Substantia nigra (tissue), 51 donors: ENCODE measurements at places on chromosomes 6 and 20.

DNA sequence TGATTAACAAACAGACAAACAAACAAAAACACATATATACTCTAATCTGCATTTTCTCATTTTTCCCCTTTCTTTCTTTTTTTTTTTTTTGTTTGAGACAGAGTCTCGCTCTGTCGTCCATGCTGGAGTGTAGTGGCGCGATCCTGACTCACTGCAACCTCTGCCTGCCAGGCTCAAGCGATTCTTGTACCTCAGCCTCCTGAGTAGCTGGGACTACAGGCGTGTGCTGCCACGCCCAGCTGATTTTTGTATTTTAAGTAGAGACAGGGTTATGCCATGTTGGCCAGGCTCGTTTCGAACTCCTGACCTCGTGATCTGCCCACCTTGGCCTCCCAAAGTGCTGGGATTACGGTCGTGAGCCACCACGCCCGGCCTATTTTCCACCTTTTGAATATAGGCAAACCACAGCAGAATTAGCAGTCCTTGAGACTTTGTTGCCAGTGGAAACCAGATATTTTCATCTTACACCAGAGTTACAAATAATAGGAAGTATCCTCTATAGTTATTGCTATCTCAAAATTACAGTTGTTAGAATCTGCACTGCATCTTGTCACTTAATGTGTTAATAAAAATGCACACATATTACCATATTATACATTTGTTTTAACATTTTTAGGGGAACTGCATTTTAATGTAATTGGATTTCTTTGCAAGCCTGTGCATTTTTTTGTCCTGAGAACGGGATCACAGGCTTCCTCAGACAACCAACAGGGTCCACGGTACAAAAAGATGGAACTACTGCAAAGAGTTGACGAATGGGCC is 208.2 kb upstream of the ZNF217 start:
- DNase-seq = no peak

DNA sequence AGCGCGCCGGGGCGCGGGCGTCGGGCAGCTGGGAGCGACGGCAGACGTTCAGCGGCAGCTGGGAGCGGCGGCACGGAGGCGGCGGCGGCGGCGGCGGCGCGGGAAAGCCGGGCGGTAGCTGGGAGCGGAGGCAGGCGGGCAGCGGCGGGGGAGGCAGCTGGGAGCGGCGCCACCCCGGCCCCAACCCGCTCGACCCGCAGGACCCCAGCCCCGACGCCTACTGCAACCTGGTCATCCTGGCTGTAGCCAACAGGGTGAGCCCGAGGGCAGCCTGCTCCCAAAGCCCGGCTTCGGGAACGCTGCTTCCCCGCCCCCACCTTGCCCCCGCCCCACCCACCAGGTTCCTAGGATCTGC is 8.9 kb downstream of the CCM2L start:
- DNase-seq = no peak

GRCh38 chr6:31158863-31159855 is 770 bp downstream of the TCF19 start:
- no peak for DNase-seq

- DNase-seq = no peak
These were observed 315.4 kb upstream of the SASH1 start for GRCh38 chr6:148027201-148027600.

- DNase-seq = no peak
These were observed 109.9 kb upstream of the TIAM2 start for GRCh38 chr6:154885214-154885613.

GRCh38 chr6:151209071-151209831 is 30.5 kb upstream of the AKAP12 start:
- DNase-seq = no peak

- no peak for DNase-seq
These were observed 107.7 kb upstream of the CDYL start for GRCh38 chr6:4668271-4669179.

DNA sequence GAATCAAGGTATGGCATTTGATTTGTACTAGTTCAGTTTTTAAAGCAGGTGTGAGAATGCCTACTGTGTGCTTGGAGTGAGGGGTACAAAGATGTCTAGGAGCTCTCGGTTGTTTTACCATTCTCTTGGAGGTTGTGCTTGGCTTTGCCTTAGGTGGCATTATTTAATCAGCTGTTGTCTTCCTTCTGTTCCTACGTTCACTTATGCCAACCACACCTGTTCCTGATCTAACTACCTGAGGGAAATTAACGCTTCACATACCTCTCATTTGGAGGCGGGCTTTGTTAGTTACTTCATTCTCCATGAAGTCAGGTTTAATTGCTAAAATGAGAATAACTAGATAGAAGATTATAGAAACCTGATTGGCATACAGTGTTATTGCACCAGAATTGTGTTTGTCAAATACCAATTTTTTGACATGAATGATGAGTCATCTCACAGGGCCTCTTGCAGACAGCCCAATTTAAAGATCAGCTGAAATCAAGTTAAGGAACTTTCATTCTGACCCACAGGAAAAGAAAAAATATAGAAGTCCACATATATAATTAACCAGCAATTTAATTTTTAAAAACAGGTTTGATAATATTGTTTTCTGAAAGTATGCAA is 24.8 kb upstream of the PBOV1 start:
- DNase-seq = no peak

DNA sequence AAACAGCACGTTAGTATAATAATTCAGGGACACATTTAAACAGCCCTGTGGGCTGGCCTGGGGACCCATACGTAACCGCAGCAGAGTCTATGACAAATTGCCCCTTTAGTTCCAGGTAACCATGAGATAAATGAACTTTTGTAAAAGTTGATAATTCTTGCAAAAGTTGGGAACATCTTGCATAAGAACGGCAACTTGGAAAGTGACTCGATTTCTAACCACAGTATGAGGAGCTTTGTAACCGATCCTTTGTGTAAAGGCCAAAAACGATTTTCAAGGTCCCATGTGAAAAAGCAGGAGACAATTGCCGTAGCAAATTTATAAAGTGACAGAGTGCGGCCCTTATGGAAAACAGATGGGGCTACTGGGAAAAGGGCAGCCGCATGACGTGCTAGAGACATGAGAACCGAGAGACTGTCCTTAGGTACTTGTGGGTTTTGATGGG is 81.6 kb downstream of the PSMG4 start:
- no peak for DNase-seq

- no peak for DNase-seq
These were observed 46.4 kb upstream of the COL21A1 start for GRCh38 chr6:56293781-56294180.

- DNase-seq = no peak
These were observed 5.0 kb upstream of the PXDC1 start for GRCh38 chr6:3756546-3756945.
